ENCODE measurements at places on chromosomes 3 and 15.
A peak's percentile ranks its signal among the peaks of the same experiment; 100 is the strongest.

DNA sequence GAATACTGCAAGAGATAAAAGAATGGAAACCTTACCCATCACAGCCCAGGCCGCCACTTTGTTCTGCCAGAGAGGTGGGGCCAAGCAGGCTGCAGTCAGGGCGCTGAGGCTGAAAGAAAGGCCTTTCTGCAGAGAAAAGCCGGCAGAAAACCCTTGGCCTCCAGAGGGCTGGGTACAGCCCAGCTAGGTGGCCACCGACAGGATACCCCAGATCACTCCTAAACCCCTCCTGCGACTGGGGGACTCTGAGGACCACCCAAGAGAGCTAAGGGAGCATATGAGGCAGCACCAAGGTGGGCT, 69.3 kb downstream of the SMAD6 start:
- no peaks in the 10 kb centered on the region for H3K36me3 ChIP-seq
- peak overlapping the region; percentile 85 for H3K27ac ChIP-seq
- H3K4me3 ChIP-seq: no peak overlapping the region
- no peaks in the 10 kb centered on the region for H3K27me3 ChIP-seq

DNA sequence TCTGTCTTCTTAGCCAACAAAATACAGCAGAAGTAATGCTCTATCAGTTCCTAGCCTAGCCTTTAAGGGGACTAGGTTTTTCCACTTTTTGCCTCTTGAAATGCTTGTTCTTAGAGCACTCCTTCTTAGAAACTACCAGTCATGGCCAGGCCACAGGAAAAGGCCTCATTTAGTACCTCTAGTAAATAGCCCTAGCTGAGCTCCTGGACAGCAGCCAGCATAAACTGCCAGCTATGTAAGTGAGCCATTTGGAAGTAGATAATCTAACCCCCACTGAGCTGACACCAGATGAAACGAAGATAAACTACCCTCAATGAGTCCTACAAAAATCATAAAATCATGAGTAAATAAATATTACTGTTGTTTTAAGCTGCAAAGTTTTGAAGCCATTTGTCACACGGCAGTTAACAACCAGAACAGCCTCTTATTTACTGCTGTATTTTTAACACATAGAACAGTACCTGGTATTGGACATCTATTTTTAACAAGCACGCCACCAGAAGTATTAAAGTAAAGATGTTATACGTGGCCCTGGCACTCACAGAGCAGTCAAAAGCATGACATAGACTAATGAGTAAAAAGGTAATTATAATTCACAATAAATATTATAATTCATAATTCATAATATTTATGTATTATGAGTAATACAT, 12.0 kb downstream of the TBC1D5 start:
- H3K4me3 ChIP-seq: no peak overlapping the region
- no peaks in the 10 kb centered on the region for H3K27me3 ChIP-seq
- no peak for DNase-seq
- no peaks in the 10 kb centered on the region for H3K36me3 ChIP-seq
- no peak overlapping the region for H3K27ac ChIP-seq

- no peaks in the 10 kb centered on the region for H3K4me1 ChIP-seq
- H3K4me3 ChIP-seq: no peak overlapping the region
- no peak for DNase-seq
- no peaks in the 10 kb centered on the region for H3K36me3 ChIP-seq
- no peak overlapping the region for H3K27ac ChIP-seq
- no peaks in the 10 kb centered on the region for H3K27me3 ChIP-seq
Measured at GRCh38 chr15:48298914-48299313, 32.3 kb upstream of the DUT start.

GRCh38 chr15:101266034-101266433, 11.3 kb downstream of the SELENOS start:
- H3K27ac ChIP-seq: no peak overlapping the region
- H3K27me3 ChIP-seq: no peaks in the 10 kb centered on the region
- no peak for DNase-seq
- peaks cover 20% of the 10 kb centered on the region for H3K4me1 ChIP-seq
- peaks cover 4% of the 10 kb centered on the region for H3K36me3 ChIP-seq

- H3K36me3 ChIP-seq: no peaks in the 10 kb centered on the region
- H3K4me3 ChIP-seq: no peak overlapping the region
- no peak overlapping the region for H3K27ac ChIP-seq
- H3K4me1 ChIP-seq: peaks cover 3% of the 10 kb centered on the region
Measured at GRCh38 chr3:37492977-37493471, 318.6 kb upstream of the LRRFIP2 start.

DNA sequence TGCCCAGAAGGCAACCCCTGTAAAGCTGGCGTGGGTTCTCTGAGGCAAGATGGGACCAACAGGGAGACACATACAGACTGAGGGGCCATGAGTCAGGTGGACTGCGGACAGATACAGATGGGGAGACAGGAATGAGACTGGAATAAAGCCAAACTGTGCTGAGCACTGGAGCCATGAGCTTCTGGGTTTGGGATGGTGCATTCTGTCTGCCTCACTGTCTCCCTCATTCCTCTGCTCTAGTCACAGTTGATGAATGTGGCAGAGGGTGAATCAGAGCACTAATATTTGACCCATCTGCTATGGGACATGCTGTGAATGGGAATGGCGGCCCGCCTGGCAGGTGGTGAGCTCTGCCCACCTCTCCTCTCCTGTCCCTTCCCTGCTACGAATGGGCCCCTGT, 262.9 kb downstream of the EPHB1 start:
- no peak for DNase-seq
- no peaks in the 10 kb centered on the region for H3K4me1 ChIP-seq
- H3K36me3 ChIP-seq: no peaks in the 10 kb centered on the region
- H3K27me3 ChIP-seq: no peaks in the 10 kb centered on the region
- H3K4me3 ChIP-seq: no peak overlapping the region
- H3K27ac ChIP-seq: no peak overlapping the region

DNA sequence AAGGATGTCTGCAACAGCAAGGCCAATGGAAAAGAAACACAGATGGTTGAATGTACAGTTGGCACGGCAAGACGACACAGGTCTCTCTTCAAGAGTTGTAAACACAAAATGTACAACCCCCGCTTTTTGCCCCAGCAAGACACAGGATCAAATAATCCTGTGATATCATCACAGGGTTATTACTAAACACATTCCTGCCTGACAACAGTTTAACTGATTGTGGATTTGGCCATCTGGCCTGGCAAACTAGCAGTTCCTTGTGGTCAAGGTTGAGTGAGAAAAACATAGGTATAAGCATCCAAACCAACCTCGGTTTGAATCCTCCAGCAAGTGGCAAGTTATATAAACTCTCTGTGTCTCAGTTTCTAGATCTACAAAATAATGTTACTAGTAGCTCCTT, 23.4 kb downstream of the PARP16 start:
- no peaks in the 10 kb centered on the region for H3K36me3 ChIP-seq
- no peaks in the 10 kb centered on the region for H3K27me3 ChIP-seq
- H3K4me3 ChIP-seq: no peak overlapping the region
- H3K27ac ChIP-seq: no peak overlapping the region

GRCh38 chr15:32853592-32853991, 135.8 kb downstream of the GREM1 start:
- no peak for DNase-seq
- no peak overlapping the region for H3K27ac ChIP-seq
- no peaks in the 10 kb centered on the region for H3K4me1 ChIP-seq
- no peaks in the 10 kb centered on the region for H3K36me3 ChIP-seq
- H3K4me3 ChIP-seq: no peak overlapping the region

GRCh38 chr3:31331278-31331677, 201.4 kb upstream of the STT3B start:
- H3K36me3 ChIP-seq: no peaks in the 10 kb centered on the region
- H3K27ac ChIP-seq: no peak overlapping the region
- no peak for DNase-seq
- H3K4me3 ChIP-seq: no peak overlapping the region
- H3K27me3 ChIP-seq: no peaks in the 10 kb centered on the region

DNA sequence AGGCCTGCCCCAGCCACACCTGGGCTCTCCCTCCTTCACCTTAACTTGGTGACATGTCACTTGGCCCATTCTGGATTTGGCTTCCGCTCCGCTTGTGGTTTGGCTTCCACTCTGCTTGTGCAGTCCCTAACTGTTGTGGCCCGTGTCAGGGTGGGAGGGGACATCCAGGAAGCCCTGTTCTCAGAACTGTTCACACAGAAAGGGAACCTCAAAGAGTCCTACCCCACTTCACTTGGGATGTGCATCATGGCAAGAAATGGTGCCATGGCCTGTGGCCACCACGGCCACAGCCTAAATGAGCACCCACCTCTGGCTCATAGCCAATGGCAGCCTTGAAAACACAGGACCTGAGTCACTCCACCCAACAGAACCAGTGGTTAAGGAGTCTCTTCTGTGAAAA, 63.4 kb downstream of the CYP19A1 start:
- H3K36me3 ChIP-seq: no peaks in the 10 kb centered on the region
- no peak overlapping the region for H3K27ac ChIP-seq
- H3K27me3 ChIP-seq: no peaks in the 10 kb centered on the region

- H3K36me3 ChIP-seq: no peaks in the 10 kb centered on the region
- no peak for DNase-seq
- no peak overlapping the region for H3K4me3 ChIP-seq
- H3K27me3 ChIP-seq: no peaks in the 10 kb centered on the region
Measured at GRCh38 chr3:156983559-156983958, 157.4 kb downstream of the LEKR1 start.

GRCh38 chr15:96564546-96564945, 234.0 kb downstream of the NR2F2 start:
- no peak overlapping the region for H3K27ac ChIP-seq
- H3K4me1 ChIP-seq: no peaks in the 10 kb centered on the region
- H3K36me3 ChIP-seq: no peaks in the 10 kb centered on the region
- no peaks in the 10 kb centered on the region for H3K27me3 ChIP-seq
- no peak for DNase-seq
- no peak overlapping the region for H3K4me3 ChIP-seq

DNA sequence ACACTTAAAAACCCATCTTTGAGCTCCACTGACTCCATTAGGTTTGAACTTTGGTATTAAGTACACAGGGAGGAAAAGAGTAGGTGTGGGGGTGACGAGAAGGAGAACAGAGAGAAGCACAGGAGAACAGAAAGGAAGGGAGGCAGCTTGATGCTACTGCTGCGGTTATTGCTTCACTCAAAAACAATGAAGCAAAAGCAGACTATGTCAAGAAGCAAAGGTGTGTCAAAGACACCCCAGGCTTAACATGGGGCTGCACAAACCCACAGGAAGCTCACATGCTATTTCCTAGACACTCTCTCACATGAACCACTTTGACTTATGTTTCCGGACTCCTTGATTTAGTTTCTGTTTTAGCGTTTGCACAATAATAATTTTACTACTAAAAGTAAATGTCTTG, 961.0 kb upstream of the CFAP20DC start:
- H3K36me3 ChIP-seq: no peaks in the 10 kb centered on the region
- no peaks in the 10 kb centered on the region for H3K27me3 ChIP-seq
- H3K4me3 ChIP-seq: no peak overlapping the region
- no peak for DNase-seq
- H3K27ac ChIP-seq: no peak overlapping the region
- H3K4me1 ChIP-seq: no peaks in the 10 kb centered on the region

GRCh38 chr3:53799338-53799865, 46.8 kb downstream of the CHDH start:
- H3K27me3 ChIP-seq: no peaks in the 10 kb centered on the region
- no peak overlapping the region for H3K4me3 ChIP-seq
- no peak for DNase-seq
- no peaks in the 10 kb centered on the region for H3K36me3 ChIP-seq
- H3K4me1 ChIP-seq: no peaks in the 10 kb centered on the region

GRCh38 chr15:85581495-85581894, 201.1 kb downstream of the AKAP13 start:
- no peaks in the 10 kb centered on the region for H3K27me3 ChIP-seq
- peak overlapping the region; percentile 88 for H3K27ac ChIP-seq
- peak; percentile 67 for DNase-seq
- no peaks in the 10 kb centered on the region for H3K36me3 ChIP-seq
- peaks cover 77% of the 10 kb centered on the region for H3K4me1 ChIP-seq

Data from body of pancreas (tissue), 4 donors.